Dermis blood vessel endothelial cell (primary cell): ENCODE measurements at places on chromosomes 12 and 14. TPM values are rescaled to one million over a fixed set of nuclear protein-coding genes. Genes with fewer than 3 reads are reported as not detected.

DNA sequence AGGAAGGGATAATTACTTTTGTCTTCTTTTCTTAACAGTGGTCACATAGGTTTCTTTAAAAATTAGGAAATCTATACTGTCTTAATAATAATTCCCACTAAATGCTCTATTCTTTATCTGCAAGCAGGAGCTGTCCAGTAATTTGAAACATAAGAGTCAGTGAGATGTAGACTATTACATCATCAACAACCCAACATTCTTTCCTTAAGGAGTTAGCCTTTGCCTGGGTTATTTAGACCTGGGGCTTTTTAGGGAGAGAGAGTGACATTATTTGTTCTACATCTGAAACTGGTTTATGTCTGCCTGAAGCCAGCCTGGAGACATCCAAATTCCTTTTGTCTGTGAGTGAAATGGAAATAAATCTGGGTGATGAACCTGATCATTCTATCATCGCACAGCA is 294.4 kb downstream of the TMTC2 start:
- no peak for DNase-seq

DNA sequence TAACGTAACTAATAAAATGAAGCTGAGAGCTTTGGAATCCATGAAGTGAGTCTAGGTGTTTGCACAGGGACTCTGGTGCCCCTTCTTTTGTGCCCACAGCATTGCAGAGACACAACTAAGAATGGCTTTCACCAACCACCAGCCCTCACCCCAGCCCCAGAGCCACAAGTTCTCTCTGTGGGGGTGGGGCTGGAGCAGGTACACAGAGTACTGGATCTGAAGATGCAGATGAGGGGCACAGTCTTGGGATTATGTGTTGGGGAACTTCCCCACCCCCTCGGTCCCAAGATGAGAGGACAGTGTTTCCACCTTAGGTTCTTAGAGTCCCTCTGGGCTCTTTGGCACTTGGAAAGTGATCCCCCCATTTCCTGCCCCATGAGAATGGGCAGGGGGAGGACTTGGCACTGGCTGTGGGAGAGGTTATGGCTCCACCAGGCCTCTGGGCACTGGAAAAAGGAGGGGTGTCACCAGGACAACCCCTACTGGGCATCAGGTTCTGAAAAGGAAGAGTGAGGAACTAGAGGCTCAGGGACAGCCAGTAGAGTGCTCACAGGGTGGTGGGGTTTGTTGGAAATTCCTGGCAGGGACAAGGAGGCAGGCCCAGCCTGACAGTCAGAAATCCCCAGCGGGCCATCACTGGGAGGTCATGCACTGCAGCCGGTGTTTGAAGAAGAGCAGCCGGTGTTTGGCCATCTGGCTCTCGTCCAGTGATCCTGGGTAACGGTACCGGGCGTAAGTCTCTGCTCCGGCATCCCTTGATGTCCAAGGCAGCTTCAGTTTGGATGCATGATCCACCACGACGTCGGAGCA is 6.7 kb downstream of the B4GALNT1 start:
- no peak for DNase-seq

DNA sequence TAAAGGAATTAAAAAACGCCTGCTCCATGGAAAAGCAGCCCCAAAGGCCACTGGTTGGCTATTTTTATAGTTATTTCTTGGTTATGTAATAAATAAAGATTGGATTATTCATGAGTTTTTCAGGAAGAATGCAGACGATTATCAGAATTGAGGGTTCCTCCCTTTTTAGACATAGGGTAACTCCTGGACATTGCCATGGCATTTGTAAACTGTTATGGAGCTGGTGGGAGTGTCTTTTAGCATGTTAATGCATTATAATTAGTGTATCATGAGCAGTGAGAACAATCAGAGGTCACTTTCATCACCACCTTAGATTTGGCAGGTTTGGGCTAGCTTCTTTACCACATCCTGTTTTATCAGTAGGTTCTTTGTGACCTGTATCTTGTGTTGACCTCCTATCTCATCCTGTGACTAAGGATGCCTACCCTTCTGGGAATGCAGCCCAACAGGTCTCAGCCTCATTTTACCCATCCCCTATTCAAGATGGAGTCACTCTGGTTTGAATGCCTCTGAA is 728.7 kb downstream of the GALC start:
- DNase-seq, result no peak

- no peak for DNase-seq
Measured at GRCh38 chr12:96807741-96808140, 99.3 kb upstream of the NEDD1 start.

- DNase-seq, result peak; percentile 58
Measured at GRCh38 chr12:85831327-85831990, 4.8 kb downstream of the RASSF9 start.

GRCh38 chr12:53213348-53213747 is 6.3 kb upstream of the ITGB7 start:
- peak; percentile 89 for DNase-seq

DNA sequence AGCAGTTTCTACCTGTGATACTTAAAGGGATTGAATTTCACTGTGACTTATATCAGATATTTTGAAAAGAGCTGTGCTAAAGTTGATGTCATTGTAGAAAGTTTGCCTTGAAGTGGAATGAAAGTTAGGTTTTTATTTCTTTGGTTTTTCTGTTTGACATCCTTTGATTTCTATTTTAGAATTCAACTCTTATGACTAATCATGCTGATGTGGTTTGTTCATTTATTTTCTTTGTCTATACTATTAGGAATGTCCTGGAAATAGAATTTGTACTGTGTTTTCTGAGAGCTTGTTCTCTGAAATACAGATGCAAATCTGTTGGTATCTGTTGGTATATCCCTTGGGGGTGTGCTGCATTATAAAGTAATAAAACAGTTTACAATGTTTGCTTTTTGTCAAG is 3.3 kb downstream of the CNOT2 start:
- DNase-seq, result no peak

DNA sequence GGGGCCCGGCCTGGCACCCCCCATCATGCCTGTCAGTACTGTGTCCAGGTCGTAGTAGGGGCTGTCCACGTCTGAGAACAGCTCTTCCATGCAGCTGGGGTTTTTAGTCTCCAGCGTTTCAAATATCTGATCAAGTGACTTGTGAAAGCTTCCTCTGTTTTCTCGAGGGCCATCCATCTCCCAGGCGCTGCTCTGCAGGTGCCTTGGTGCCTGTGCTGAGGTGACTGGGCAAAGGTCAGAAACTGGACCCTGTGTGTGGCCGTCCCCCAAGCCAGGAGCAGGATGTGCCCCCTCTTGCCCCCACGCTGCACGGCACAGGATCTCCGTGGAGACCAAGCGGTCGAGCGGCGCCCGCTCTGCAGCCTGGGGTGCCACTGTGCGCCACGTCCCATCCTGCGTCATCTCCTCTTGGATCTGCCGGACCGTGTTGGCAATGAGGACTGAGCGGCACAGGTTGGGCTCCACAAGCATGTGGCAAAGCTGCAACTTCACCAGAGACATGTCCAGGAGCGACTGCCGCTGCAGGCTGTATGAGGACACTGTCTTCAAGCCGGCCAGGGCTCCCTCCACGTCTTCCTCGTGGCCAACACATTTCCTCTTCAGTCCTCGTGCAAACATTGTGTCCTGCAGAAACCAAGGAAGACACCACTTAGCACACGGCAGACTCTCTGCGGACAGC is 9.4 kb downstream of the CDCA4 start:
- no peak for DNase-seq

- no peak for DNase-seq
Measured at GRCh38 chr12:10612984-10613348, 443 bp downstream of the MAGOHB start.

GRCh38 chr12:123127182-123127495 is 23.8 kb downstream of the PITPNM2 start:
- no peak for DNase-seq

GRCh38 chr12:39000370-39000769 is 95.0 kb upstream of the CPNE8 start:
- no peak for DNase-seq

DNA sequence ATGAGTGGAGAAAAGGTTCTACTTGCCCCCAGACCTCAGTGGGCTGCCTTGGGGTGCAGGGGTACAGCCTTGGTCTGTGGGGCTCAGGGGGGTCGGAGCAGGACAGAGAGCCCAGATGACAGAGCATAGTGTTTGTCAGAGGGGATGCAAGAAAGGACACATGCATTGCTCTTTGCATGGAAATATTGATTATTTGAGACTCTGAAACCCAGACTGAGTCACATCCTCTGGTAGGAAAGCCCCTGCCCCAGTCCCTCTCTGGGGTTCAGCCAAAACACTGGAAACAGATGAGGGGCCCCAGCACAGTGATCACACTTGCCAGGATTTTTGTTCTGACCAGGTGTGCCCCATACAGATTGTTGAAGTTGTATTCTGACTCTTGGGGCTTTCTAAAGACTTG is 1094.4 kb downstream of the BCL11B start:
- no peak for DNase-seq

GRCh38 chr12:91215940-91216454 is 33.4 kb upstream of the DCN start:
- no peak for DNase-seq

Gene P2RX7
- 8.8 and 10.2 TPM in 2 replicates for total RNA-seq

Gene CLEC14A
- total RNA-seq, result 303 and 344 TPM in 2 replicates

Gene AQP2
- total RNA-seq, result not detected in 2 replicates

Gene LALBA
- not detected in 2 replicates for total RNA-seq

Gene DCN
- total RNA-seq, result 4.3 and 35.6 TPM in 2 replicates

Gene USP44
- 3.4 and 5.4 TPM in 2 replicates for total RNA-seq
